ENCODE measurements at places on chromosomes 16 and 17.

DNA sequence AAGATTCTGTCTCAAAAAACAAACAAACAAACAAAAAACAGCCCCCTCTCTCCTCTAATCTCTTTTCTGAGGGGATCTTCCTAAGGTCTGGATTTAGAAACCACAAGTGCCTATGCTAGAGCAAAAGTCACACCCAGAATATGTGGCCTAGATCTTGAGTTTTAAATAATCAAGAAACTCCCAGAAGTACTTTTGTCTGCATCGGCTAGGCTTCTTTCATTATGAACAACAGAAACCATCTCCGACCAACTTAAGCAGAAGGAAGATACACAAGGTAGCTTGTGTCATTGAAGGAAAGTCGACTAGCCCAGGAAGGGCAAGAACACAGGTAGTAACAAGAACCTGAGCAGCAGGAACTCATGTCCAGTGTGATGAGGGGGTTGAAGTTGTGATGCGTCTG is 73.9 kb upstream of the KIFC3 start:
- no peak for DNase-seq

DNA sequence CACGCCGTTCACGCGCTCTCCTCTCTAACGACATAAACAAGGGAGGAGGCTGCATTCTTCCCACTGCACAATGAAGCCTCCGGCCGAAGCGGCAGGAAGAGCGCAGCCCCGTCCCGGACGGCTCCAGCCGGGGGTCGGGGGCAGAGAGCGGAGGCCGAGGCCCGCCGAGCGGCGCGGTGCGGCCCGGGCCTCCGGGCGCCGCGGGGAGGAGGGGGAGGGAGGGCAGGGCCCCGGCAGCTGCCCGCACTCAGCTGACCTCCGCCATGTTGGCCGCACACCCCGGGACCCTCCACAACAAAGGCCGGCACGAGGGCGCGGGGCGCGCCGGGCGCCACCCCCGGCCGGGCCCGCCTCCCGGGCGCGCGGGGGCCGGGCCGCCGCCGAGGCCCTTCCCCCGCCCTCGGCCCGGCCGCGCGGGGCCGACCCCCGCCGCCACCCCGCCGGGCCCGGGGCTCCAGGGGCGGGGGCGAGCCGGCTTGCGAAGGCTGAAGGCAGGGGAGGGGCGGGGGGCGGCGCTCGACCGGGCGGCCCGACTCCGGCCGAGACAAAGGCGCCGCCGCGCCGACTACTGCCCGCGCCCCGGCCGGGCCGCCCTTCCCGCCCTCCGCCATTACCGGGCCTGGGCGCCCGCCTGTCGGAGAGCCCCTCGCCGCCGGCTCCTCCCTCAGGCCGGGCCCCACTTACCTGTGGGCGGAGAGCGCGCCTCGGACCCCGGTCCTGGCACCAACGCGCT is 527 bp downstream of the SIAH1 start:
- DNase-seq = no peak

DNA sequence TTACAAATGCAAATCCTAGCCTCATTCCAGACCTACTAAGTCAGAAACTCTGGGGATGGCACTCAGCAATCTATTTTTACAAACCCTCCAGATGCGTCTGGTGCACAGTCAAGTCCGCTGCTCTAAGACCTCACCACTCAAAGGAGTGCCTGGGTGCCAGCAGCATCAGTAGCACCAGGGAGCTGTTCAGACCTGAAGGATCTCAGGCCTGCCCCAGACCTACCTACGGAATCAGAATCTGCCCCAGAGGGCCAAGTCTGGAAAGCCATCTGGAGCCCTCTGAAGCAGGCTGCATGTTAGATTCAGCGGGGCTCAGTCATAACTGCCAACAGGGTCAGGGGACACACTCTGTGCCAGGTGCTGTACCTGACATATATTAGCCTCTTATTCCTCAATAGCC is 17.6 kb downstream of the MEOX1 start:
- DNase-seq = no peak

DNA sequence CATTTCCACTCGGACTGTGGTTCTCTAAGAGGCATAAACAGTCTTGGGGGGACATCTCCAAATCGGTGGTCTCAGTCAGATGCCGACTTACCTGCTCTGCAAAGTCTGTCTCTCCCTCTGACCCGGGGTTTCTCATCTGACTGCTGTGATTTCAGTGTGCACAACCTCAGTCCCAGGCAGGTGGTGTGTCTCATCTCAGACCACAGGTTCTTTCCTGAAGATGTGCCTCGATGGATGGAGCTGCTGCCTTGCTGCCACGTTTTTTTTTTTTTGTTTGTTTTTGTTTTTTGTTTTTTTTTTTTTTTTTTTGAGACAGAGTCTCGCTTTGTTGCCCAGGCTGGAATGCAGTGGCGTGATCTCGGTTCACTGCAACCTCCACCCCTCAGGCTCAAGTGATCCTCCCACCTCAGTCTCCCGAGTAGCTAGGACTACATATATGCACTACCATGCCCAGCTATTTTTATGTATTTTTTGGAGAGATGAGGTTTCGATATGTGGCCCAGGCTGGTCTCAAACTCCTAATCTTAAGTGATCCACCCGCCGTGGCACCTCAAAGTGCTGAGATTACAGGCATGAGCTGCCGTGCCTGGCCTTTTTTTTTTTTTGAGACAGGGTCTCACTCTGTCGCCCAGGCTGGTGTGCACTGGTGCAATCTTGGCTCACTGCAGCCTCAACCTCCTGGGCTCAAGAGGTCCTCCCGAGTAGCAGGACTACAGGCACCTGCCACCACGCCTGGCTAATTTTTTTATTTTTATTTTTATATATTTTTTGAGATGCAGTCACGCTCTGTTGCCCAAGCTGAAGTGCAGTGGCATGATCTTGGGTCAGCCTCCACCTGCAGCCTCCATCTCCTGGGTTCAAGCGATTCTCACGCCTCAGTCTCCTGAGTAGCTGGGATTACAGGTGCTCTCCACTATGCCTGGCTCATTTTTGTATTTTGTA is 15.4 kb downstream of the SPIRE2 start:
- no peak for DNase-seq

GRCh38 chr16:64590513-64590912 is 531.4 kb downstream of the CDH11 start:
- DNase-seq = no peak

- no peak for DNase-seq
Measured at GRCh38 chr17:16352303-16352666, 984 bp downstream of the CENPV start.

Measured in NCI-H1048 (cell line).